ENCODE measurements at places on chromosomes 6 and 20.

- no peak for DNase-seq
These were observed 54.2 kb upstream of the SIRPA start for GRCh38 chr20:1840817-1841553.

DNA sequence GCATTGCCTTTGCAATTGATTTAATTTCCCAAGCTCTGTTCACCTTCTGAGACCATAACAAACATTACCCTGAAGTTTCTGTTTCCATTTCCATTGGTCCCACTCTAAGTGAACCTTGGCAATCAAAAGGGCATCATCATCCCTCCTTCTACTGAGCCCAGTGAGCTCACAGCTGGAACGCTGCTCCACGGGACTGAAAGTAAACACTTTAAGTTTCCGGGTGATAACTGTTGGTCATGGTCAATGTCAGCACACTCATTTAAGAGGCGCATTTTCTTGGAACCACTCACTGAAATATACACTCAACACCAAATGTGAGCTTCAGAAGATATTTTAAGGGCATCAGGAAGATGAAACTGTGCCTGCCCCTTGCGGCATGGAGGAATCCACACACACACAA, 37.1 kb upstream of the RPS6KA2 start:
- DNase-seq = no peak

GRCh38 chr6:4599924-4600323, 176.3 kb upstream of the CDYL start:
- no peak for DNase-seq

GRCh38 chr20:4544765-4545164, 176.9 kb upstream of the PRND start:
- no peak for DNase-seq

DNA sequence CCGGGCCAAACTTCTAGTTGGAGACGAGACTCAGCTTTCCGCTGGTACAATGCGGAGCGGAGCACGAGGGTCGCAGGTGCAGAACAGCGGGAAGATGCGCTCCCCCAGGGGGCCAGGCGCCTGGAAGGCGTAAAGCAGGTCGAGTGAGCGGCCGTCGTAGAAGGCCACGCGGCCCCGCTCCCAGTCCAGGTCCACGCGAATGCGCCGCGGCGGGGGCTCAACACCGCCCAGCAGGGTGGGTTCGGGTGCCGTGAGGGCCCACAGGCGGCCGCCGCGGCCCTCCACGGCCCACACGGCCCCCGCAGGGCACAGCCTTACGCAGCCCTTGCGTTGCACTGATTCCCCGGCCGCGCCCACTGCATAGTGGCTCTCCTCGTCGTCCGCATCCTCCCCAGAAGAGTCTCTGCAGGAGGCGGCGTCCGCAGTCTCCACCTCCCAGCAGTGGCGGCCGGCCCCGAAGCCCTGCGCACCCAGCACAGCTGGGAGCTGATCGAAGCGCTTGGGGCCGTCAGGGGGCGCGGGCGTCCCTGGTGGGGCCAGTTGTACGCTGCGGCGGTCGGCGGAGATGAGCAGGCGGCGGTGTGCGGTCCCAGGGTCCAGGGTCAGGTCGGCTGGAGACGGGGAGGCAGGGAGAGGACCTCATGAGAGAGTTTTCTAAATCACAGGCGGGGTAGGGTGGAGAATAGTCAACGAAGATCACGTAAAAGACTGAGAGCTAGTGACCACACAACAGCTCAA, 4.3 kb downstream of the PPP1R11 start:
- no peak for DNase-seq

DNA sequence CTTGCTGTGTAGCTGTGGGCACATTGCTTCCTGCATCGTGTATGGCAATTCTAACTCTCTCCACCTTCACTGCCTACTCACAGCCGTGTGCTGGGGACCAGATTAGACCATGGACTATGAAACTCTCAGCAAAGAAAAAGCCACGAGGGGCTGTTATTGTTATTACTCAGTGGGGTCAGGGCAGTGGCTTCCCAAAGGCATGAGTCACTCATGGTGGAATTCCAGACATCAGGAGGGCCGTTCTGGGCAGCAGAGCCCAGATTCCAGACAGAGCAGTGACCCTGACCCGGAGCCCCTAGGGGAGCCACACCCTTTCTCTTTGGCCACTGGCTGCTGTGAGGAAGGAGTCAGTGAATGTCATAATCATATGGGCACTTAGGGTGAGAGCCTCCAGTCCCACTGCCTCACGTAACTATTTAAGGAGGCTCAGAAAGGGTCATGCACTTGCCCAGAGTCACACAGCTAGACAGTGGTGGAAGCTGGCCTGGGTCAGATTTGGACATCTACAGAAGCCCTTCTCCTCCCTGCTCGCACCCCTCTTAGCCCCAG, 22.2 kb upstream of the CCN5 start:
- no peak for DNase-seq

DNA sequence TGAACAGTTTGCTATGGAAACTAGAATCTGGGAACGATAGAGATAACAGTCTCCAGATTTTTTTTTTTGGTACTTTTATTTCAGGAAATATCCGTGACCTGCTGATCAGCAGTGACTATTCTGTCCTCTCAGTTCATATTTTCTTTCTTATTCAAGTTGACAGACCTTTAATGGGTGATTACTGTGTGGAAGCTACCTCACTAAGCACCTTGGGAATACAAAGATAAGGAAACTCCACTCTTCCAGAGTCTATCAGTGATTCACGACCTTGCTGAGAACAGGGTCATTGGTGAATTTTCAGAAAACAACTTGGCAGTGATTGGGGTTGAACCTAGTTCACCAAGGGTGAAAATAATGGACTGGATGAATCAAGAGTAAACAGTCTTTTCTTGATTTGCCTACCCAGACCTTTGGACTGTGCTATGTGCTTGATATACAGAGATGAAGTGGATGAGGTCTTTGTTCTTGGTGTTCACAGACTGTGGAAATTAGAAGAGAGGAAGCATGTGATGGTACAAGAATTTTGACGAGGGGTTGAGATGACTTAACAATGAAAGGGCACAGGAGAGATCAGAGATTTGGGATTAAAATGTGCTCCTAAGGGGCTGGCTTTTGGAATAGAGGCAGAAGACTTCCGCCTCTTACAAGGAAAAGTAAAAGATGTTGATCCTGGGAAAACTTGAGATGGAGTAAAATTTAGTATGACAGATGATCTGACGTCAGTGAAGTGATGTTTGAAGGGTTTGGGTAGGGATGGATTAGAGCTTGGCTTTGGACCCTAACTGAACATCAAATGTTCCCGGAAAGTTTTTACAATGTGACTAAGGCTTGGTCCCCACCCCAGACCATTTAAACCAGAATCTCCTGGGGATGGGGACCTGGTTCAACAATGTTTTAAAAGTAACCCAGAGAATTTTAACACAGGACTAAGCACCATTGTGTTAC, 1.2 kb downstream of the KAT14 start:
- DNase-seq = no peak

DNA sequence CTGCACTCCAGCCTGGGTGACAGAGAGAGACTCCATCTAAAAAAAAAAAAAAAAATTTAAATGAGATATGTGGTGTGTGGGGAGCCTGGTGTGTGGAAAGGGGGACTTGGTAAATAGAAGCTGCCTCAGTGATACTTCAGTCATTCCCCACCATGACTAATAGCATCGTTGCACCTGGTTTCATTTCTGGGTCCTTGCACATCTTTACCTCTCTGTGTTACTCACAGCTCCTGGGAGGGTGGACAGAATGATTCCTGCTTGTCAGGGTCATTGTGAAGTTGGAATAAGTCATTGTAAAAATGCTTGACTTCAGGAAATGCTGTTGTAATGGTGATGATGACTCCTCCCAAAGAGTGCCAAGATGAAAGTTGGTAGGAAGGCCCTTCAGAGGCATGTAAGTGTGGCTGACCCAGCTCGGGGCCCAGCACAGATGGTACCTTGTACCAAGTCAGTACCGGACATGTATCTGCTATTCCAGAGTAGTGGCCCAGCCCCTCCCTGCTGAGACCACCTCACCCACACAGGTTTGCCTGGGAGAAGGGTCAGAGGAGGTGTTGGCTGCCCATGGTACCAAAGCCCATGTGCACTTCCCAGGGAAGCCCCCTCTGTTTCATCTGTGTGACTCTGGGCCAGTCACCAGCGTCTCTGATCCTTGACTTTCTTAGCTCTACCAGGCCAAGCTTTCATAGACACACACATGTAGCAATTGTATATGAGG, 48.4 kb downstream of the PLAGL2 start:
- no peak for DNase-seq

DNA sequence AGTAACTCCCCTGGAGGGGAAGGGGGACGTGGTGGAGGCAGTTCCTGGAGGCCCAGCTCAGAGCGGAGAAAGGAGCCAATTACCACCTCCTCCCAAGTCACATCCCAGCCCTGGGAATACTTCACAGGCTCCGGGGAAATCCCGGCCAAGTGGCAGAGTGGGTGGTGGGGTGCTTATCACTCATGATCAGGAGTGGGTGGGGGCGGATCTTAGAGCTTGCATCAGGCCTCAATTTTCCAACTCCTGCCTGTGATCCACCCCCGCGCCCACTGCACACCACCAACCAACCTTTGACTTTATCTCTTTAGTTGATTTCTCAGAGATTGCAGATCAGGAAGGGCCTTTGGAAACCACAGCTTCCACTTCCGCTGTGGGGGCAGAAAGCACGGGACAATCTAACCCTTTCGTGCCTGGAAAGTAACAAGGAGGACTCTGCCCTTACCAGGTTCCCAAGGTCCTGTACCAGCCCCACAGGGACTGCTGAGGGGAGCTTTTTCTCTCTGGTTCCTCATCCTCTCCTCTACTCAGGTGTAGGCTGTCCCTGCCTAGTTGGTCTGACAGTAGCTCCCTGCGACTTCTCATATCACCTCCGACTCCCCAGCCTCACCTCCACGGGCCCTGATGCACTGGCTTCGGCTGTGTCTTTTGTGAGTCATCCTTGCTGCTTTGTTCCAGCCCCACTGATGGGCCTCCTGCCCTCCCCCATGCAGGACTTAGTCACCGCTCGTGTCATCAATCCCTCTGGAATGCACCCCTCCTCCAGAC, 24.9 kb upstream of the IER3 start:
- DNase-seq = no peak

DNA sequence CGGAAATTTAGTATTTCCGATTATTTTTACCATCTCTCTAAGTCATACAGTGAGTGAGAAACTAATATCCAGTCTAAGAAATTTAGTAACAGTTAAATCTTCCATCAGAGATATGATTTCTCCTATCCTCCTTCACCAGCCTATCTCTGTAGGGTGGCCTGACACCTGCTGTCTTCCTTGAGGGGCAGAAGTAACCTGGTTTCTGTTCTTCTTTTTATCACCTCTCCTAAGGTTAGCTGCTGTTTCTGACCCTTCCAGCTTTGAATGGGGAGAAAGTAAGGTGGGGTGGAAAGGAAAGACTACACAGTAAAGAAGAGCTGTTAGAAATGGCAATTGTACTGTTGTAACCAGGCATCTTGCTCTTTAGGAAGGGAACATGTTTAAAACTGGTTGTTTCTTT, 447.7 kb downstream of the PHF3 start:
- no peak for DNase-seq

GRCh38 chr6:26155061-26155930, 68.1 kb downstream of the HFE start:
- no peak for DNase-seq

GRCh38 chr6:49565261-49565660, 14.8 kb downstream of the C6orf141 start:
- no peak for DNase-seq

GRCh38 chr6:33082702-33083101, 6.9 kb downstream of the HLA-DPB1 start:
- DNase-seq = no peak

- DNase-seq = peak; percentile 4
These were observed 1.5 kb upstream of the HMGN4 start for GRCh38 chr6:26536571-26537159.

- no peak for DNase-seq
These were observed 51.1 kb downstream of the ARID1B start for GRCh38 chr6:156828280-156828703.

DNA sequence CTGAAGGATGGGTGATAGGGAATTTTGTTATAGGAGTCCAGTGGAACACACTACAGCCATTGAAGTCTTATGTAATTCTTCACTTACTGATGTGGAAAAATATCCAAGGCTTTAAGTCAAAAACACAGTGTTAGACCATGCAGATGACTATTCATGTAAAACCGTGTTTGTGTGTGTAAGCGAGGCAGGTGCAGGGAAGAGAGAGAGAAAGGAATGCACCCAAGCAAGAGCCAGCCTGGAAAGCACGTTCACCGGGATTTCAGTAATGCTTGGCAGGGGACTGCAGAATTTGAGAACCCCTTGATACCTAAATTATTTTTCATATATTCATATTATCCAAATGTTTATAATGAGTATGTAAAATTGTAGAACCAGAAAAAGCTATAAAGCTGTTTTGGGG, 17.9 kb downstream of the RALGAPA2 start:
- no peak for DNase-seq

- DNase-seq = no peak
These were observed 6.7 kb downstream of the PBOV1 start for GRCh38 chr6:138211601-138212000.

DNA sequence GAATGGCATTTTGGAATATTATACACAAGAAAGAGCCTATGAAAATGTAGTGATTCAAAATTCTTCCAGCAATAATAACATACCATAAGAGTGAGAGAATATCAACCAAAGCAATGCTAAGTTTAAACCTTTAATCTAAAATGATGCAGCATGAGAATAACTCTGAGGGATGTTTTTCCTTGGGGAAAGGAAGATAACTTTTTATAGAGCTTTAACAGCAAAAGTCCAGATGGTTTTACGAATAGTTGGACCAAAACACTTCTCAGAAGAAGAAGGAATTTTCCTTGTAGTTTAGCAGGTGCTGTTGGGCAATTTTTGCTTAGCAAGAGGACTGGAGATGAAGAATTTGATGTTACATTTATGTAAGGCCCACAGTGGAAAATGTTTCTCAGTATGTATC, 1503.2 kb downstream of the HACE1 start:
- DNase-seq = no peak

DNA sequence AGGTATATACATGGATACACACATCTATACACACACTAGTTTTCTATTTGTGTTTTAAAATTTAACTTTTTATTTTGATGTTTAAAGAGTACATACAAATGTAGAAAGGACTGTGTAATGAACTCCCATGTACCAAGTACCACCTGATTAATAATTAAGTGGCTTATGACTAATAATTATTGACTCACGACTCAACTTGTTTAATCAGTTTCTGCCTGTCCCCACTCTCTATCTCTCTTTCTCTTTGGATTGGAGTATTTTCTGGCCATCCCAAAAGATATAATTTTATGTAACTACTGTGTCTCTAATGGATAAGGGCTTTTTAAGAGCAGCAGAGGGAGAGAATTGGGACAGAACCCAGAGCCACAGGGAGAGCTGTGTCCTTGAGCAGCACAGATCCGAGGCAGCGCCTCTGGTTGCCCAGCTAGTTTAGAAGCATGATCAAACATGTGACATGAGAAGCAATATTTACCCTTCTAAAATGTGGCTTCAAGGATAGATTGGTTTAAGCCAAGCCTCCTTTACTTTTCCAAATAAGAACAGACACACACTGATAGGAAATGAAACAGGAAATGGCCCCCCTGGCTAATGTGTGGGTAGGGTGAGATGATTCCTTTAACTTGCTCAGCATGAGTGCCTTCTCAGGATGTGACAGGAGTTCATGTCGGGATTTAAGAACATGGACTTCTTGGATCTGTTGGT, 81.0 kb downstream of the ERMARD start:
- no peak for DNase-seq
